ENCODE measurements at places on chromosomes 5 and 9.
A peak's percentile ranks its signal among the peaks of the same experiment; 100 is the strongest.

- DNase-seq = no peak
Measured at GRCh38 chr9:133760713-133761290, 22.6 kb upstream of the SARDH start.

GRCh38 chr9:4962085-4962484 lies 23.0 kb upstream of the JAK2 start:
- DNase-seq = no peak

DNA sequence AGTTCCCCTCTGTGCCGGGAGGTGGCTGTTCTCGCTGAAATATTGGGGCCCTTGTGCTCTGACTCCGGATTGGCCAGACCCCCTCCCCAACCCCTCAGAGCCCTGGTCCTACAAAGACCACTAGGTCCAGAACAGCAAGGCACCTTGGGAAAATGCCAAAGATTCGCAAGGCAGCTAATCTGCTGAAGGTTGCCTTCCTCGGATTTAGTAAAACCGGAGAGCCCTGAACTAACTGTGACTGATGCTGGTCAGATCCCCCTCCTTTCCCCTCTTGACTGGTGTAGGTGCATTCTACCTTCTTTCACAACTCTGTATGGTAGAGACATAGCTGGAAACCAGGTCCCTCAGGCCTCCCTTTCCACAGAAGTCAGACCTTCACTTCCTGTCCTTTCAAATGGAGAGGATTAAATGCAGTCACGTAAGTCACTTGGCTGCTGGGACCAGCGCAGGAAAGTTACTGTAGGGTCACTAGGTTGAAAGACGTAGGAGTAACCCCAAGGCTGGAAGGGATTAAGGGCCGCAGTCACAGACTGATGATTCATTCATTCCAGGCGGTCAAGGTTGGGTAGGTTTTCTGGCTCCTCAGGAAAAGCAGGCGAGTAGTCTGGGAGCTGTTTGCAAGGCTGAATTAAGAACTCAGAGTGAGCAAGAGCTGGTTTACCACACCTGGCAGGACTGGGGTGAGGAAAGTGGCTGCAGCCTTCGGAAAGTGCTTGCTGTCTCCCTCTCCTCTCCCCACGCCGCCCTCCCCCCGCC lies 5.3 kb downstream of the BARX1 start:
- DNase-seq = no peak

- no peak for DNase-seq
Measured at GRCh38 chr9:92887880-92888338, 10.1 kb upstream of the ZNF484 start.

DNA sequence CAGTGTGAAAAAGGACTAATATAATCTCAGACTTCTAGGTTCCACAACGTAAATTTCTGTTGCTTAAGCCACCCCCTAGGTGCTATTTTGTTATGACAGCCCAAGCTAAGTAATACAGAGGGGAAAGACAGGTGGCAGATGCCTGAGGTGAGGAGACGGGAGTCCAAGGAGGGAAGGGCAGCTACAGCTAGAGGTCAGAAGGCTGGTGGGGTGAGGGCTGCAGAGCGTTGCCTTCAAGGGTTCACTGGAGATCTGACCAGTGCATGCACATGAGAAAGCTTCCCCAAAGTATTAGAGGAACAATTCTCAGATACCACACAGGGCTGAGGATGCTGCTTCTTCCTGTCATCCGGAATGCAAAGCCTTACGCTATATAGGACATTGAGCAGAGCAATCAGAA lies 104.7 kb upstream of the IRX4 start:
- no peak for DNase-seq

DNA sequence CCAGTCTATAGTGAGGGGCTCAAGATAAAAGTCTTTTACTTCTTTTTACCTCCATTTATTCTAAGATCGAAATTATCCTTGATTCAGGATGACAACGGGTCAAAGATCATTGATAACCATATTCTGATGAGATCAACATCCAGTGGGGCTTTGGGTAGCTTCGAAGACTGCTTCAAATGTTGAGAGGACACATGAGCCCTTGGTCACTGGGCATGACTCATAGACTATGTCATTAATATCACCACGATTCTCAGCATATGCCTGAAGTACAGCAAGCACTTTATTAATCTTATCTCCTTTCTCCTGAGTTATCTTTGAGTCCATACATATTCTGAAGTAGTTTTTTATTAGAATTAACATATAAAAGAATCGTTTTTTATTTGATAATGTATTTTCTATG lies 117.1 kb upstream of the DAB2 start:
- no peak for DNase-seq

- DNase-seq = no peak
Measured at GRCh38 chr9:15915711-15916110, 362.9 kb downstream of the CCDC171 start.

GRCh38 chr5:102911973-102912372 lies 156.9 kb downstream of the PAM start:
- DNase-seq = no peak

GRCh38 chr9:72557549-72557948 lies 36.1 kb downstream of the TMC1 start:
- DNase-seq = peak; percentile 81

- no peak for DNase-seq
Measured at GRCh38 chr9:17291766-17292165, 156.9 kb downstream of the CNTLN start.

GRCh38 chr5:111741278-111741677 lies 15.7 kb downstream of the NREP start:
- DNase-seq = no peak

Measured in T-helper 2 cell treated with Interferon-gamma antibody and Interleukin-4, amounts not matched to agents 5 μg/mL and 100 μg/mL, for 36 hours (primary cell).